ENCODE measurements at places on chromosomes 7 and 10.

- no peak for DNase-seq
These were observed 86.7 kb downstream of the SLIT1 start for GRCh38 chr10:97099089-97099488.

GRCh38 chr7:70183278-70183677 lies 585.0 kb downstream of the AUTS2 start:
- no peak for DNase-seq

DNA sequence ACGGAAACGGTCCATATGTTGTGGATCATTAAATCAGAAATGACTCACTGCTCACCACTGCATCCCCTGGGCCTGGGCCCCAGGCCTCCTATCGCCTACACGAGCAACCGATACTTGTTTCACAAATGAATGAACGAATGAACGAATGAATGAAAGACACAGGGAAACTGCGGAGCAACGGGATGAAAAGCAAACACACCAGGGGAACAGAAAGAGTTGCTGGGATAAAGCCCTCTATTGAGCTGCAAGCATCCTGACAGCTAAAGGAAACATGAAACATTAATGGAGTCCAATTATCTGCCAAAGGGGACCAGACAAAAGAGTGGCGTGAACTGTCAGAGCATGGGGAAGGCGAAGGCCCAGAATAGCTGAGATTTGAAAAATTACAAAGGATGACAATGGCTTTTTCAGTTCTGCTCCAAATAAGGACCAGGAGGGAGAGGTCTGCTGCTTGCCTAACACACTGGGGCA lies 92.1 kb downstream of the GRB10 start:
- DNase-seq = no peak

DNA sequence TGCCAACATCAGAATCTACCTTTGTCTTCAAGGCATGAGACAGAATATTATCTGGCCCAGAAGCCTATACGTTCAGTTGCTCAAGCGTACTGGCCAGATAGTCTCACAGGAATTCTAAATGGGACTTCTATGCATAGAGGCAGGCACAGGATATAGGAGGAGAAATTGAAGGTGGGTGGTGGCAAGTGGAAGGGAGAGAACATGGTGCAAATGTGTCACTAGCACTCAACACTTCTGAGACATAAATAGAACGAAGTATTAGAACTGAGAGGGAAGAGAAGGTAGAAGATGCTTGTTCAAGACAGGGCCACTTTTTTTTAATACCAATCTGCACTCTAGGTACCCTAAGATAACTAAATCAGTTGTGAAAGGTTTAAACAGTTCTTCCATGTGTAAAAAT lies 85.8 kb downstream of the TFPI2 start:
- DNase-seq = no peak

Measured in naive thymus-derived CD8-positive, alpha-beta T cell (primary cell).